Activated naive CD8-positive, alpha-beta T cell treated with anti-CD3 and anti-CD28 coated beads for 36 hours (primary cell): ENCODE measurements at places on chromosomes 4 and X.

DNA sequence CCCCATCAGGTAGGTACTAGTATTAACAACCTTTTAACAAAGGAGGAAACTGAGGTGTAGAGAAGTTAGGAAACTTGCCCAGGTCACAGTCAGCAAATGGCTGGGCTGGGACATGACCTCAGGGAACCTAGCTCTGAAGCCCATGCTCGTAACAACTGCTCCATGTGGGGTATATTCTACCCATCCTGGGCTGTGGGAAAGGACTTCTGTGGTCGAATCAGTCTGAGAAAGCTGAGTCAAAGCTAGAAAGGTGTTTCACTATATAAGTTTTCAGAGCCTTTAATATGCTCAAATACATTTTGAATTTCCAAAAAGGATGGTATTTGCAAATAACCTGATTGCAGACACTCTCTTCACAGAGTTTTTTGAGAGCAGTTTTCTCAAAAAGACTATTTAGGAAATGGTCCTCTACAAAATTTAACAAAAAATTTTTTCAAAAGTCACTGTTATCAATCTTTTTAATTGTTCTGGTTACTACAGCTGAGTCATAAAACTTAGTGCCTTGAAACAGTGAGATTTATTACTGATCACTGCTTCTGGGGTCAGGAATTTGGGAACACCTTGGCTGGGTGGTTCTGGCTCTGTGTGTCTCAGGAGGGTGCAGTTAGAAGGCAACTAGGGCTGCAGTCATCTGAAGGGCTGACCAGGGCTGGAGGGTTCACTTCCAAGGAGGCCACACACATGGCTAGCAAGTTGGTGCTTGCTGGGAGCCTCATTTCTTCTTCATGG is 53.6 kb downstream of the NSG1 start:
- no peak for DNase-seq

DNA sequence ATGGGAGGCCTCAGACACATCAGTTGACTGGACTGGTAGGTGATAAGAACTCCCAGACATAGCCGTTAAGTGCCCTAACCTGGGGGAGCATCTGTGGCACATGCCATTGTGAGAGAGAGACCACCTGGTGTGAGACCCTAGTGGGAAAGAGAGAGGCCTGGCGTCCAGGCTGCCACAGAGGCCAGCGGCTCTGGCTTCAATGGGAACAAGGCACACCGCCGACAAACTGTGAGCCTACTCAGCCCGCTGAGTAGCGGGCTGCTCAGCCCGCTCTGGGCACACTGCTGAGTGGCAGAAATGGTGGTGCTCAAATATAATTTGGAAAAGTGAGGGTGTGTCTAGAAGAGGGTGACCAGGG is 34.0 kb downstream of the PHKA2 start:
- DNase-seq: no peak

DNA sequence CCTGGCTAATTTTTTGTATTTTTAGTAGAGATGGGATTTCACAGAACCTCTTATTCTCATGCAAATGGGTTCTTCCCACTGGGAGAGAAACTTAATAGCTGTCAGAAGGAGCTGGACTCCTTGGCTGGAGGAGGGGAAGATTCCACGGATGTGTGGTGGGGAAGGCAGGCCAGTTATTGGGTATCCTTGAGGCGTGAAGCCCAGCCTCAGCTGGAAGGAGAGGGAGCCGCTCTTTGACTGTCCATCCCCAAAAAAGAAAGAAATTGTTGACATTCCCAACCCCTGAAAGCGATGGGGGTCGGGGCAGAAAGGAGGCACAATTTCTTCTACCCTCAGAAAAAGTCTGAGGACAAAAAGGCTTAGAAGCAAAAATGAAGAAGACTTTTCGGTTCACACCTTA is 983.1 kb upstream of the PABPC4L start:
- no peak for DNase-seq

- DNase-seq: no peak
Observed at GRCh38 chr4:7092026-7092425, 24.2 kb upstream of the GRPEL1 start.

- DNase-seq: no peak
Observed at GRCh38 chr4:32985256-32985655, 2265.1 kb downstream of the PCDH7 start.

DNA sequence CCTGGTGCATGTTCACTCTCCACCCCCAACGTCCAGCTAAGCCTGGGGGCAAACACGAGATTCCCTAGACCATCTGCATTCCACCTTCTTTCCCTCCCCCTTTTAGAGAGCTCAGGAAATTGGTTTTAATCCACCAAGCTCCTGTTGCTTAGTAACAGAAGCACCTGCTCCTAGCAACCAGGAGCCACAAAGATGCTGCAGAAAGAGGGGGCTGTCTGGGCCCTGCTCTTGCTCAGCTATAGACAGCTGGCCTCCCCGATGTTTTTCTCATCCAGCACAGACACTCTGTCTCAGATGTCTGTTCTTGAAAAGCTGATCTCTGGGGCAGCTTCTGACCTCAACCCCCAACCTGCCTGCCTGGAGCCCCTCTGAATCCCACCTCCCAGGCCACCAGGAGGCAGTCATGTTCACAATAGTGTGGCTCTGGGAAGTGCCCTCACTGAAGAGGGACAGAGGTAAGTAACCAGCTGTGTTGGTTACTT is 71.5 kb downstream of the SLC16A2 start:
- no peak for DNase-seq

DNA sequence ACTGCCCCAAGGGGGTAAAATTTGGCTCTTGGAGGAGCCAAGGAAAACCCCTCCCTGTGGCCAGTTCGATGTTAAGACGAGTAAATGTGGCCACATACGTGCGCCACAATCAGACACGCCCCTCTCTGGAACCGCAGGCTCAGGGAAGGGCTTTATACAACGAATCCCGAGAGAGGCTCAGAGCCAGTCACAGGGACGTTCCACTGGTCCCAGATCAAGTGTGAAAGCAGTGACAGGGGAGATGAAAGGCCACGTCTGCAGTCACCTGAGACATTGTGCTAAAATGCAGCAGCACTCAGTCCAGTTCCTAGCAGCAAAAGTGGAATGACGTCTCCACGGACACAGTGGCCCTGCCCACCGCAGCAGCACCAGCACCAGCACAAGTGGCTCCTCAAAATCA is 68.0 kb downstream of the ACOX3 start:
- no peak for DNase-seq

GRCh38 chr4:174828845-174829701 is at the start of gene GLRA3:
Gene GLRA3, minus strand, starts transcription at chr4:174829247. Its CDS starts 436 bp downstream, at chr4:174828811.
- DNase-seq: peak; percentile 14

GRCh38 chr4:85543832-85544231 is 68.9 kb downstream of the ARHGAP24 start:
- DNase-seq: no peak

DNA sequence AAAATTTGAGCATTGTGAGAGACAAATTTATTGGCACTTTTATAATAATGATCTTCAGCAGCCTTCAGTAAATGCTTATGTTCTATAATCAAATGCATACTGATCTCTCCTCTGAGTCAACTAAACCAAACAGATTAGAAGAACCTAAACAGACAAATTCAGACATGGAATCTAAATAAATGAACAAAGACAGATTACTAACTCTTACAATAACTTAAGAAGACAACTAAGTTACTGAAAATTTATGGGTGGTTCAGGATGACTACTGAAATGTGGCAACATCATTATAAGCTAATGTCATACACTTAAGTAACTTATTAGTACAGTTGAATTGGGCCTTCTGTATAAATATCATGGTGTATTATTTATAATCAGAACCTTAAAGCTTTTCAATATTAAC is 127.3 kb downstream of the NEK1 start:
- DNase-seq: no peak

GRCh38 chrX:141928432-141928831 is 24.7 kb downstream of the MAGEC1 start:
- no peak for DNase-seq

DNA sequence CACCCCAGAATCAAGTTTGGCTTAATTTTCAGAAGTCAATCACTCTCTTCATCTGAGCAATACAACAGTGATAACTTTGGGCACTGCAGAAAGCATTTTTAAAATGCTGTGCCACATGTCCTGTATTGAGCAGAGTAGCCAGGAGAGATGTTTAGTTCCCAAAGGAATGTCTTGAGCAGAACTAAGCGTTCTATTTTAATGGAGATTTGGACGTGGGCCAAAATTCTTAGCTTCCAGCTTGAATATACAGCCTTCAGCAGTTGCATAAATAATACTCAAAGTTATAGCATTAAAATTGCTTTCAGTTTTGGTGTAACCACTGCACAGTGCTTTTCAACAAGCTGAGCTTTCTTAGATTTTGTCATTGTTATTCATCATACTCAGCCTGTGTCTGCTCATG is 679.2 kb downstream of the NLGN4X start:
- no peak for DNase-seq

DNA sequence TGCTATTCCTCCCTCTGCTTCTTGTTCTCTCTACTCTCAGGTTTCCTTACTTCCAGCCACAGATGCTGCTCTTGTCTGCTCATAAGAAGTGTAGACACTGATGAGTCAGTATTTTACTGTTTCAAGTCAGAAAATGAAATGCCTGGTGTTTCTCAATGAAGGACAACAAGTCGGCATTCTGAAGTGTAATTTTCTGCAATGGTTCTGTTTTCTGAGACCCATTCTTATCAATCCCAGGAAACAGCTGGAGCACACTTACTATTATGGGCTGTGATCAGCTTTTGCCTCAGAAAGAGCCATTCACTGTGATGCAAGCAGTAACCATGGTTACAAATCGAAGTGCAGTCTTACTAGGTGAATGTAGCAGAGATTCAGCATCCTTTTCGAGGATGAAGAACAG is 42.0 kb downstream of the SLC4A4 start:
- DNase-seq: no peak

- DNase-seq: no peak
Observed at GRCh38 chr4:40140196-40140595, 56.6 kb upstream of the RHOH start.

DNA sequence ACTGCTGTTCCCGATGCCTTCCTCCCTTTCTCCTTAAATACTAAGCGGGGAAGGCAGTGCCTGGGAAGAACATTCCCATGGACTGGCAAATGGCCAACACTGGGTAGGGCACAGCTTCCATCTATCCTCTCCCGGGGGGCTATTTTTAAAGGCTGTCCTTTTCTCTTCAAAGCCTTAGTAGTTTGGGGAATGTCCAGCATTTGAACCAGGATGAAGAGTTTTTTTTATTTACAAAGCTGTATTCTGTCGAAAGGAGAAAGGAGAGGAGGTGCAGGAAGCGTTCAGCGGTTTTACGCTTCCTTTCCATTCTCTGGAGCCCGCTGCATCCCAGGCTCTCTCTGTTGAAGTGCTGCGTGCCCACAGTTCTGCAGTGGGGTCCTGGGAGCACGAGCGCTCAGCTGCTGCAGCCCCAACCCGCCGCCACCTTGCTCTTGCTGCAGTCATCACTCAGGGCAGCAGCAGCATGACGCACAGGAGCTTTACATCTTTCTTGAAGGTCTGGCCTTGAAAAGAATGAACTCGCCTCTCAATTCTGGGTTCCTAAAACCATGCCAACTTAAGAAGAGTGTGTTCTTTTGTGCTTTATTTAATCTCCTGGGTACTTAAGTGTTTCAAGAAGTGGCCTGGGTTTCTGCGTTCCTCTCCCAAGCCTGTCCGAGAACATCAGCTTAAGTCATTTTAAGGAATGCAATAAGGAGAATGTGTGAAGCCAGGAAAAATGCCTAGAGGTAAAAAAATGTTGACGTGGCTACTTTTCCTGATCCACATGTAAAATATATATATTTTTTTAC is 427.2 kb downstream of the MAPK10 start:
- DNase-seq: no peak

- no peak for DNase-seq
Observed at GRCh38 chrX:86263526-86263925, 115.3 kb downstream of the DACH2 start.

DNA sequence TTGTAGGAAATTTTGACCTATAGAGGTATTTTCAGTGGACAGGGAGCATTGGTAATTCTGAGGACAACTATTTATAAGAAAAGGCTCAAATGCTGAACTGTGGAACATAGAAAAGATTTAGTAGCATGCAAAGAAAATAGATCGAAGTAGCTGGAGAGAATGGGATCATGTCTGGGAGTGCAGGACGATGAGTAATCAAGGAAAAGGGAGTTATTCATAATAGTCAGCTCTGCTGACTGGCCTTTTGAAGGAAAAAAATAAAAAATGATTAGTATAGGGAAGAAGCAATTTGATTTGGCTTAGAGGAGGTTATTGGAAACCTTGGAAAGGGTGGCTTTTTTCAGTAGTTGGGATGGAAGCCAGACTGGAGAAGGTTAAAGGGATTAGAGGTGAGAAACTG is 22.9 kb upstream of the ANK2 start:
- no peak for DNase-seq

- DNase-seq: no peak
Observed at GRCh38 chrX:143648705-143649104, 12.8 kb upstream of the SLITRK4 start.

- no peak for DNase-seq
Observed at GRCh38 chr4:7872264-7872771, 67.3 kb downstream of the AFAP1 start.

GRCh38 chrX:46917622-46918021 is 5.4 kb downstream of the JADE3 start:
- DNase-seq: no peak

DNA sequence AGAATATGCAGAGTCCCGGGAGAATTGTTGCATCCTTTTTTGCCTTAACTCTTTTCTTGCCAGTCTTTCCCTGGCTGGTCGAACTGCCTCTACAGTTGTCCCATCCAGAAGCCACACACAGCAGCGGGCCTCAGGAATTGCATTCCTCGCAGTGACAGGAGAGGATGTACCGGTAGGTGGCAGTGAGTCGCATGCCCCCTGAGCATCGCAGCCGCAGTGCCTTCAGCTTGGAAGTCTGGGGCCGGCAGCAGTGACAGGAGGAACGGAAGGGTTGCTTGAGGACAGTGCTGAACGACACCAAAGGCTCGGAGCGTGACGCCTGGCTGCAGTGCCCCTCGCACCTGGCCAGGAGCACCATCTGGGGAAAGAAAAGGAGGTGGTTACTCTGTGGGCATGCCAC is 23.5 kb downstream of the NDP start:
- DNase-seq: peak; percentile 11

DNA sequence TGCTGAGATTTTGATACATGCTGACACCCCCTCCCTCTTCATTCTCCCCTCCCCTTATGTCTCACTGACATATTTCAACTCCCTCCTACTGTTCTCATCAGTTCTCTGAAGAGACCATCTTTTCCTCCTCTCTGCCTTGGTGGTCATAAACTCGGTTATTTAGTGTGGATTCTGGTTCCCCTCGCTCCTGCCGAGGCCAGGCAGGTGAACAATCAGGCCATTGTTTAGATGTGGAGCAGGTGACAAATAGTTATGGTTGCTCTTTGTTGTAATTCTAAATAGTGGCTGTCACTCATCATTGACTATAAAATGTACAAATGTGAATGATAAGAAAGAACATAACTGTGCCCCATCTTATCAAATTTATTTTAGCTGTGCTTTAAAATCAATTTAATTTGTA is 324.6 kb downstream of the BCOR start:
- DNase-seq: no peak
